ENCODE measurements at places on chromosomes 12 and 14.

DNA sequence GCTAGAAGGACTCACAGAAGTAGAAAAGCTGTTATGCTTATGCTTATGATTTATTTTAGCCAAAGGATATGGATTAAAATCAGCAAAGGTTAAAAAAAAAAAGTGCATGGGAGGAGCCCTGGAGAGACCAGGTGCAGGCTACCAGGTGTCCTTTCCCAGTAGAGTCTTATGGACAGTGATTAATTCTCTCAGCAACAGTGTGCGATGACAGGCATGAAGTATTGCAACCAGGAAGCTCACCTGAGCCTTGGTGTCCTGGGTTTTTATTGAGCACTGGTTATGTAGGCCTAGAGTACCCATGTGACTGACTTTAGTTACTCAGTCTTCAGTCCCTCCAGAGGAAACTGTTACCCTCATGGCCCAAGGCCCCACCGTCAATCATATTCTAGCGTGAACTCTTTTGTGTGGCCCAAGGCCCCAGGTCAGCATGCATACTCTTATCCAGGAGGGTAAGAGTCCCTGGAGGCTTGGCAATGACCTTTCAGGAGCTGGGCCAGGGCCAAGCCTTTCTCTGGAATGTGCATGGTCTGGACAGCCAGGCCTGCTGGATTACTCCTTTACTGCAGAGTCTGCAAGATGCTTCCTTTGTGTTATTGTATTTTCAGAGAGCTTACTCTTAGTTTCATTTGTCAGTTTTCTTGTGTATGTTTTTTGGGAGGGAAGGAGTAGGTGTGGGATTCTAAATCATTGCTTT, 69.6 kb upstream of the RD3L start:
- no peak for DNase-seq

DNA sequence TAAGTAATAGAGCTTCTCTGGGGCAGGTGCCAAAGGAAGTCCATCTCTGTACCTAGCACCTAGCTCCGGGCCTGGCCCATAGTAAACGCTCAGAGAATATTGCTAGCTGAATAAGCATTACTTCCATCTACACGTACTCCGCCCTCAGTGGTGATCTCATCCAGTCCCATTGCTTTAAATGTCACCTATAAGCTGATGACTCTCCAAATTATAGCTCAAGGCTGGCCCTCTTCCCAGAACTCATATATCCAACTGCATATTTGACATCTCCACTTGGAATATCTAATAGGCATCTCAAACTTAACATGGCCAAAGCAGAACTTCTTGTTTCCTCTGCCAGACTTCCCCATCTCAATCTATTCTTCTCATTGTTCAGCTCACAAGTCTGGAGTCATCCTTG, 6.9 kb upstream of the DYNLL1 start:
- DNase-seq: peak; percentile 92

DNA sequence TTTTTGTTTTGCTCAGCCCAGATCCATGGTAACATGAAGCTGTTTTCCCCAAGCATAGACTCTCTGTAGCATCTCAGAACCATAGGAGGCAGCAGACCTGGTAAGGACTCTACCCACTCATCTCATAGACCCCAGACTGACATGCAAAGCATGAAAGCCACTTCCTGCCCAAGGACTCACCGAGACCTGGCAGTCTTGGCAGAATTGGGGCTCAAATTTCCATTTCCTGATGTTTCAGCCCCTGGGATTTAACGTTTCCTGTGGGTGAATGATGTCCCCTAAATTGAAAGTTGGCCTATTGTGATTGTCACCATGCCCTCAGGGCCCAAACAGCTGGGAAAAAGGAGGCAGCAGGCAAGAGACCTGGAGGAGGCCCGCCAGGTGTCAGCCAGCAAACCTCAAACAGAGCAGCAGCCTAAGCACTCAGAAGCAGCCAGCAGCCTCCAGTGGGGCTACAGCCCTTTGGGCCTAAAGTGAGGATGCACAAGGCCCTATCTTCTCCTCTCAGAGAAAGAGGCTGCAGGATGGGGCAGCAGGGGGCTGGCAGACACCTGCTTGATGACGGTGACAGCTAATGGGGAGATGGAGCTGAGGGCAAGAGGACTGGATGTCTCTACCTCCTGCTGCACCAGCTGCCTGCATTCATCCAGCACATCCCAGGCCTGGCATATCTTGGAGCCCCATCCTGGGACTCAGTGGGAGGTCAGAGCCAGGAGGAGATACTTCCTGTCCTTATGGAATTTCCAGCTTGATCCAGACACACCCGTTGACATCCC, 8.5 kb downstream of the KRT85 start:
- DNase-seq: no peak

DNA sequence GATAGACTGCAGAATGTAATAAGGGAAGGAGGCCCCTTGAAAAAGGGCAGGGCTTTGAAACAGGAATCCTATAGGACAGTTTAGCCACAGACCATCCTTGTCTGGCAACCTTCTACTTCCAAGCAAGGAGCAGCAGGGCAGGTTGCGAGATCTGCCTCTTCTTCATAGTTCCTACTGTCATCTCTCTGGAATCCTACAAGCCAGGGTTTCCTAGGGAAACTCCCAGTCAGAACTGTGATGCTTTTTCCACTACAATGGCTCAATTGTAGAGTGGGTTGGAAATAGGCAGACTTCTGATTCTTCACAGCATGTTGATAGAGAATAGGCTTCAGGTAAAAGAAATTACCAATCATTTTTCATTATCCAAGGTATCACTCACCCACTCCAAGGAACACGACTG, 186.3 kb downstream of the DACT1 start:
- no peak for DNase-seq

GRCh38 chr14:36829547-36829946, 167.9 kb downstream of the PAX9 start:
- no peak for DNase-seq

DNA sequence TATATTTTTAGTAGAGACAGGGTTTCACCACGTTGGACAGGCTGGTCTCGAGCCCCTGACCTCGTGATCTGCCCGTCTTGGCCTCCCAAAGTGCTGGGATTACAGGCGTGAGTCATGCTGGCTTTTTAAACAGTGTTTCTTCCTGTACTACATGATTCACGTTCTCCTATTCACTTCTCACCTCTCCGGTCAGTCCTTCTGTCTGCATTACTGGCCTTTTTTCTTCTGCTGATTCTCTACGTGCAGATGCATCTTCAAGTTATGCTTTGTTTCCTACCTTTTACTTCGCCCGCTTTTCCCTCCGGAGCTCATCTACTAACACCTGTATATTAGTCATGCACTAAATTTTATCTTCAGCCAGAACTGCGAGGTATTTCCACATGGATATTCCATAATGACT, 296.2 kb upstream of the FLRT2 start:
- DNase-seq: no peak

DNA sequence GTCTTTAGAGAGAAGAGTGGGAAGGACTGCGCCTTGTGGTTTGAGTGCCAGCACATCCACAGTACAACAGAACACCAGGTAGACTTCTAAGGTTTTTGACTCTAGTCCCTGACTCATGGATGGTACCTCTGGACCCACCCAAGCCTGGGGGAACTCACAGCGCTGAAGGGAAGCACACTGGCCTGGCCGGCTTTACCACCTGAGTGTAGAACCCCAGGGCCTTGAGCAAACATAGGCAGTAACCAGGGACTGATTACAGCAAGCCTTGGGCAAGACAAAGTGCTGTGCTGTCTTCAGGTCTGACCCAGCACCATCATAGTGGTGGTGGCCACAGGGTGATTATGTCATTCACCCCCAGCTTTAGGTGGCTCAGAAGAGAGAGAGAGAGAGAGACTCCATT, 17.2 kb downstream of the EML5 start:
- DNase-seq: no peak

DNA sequence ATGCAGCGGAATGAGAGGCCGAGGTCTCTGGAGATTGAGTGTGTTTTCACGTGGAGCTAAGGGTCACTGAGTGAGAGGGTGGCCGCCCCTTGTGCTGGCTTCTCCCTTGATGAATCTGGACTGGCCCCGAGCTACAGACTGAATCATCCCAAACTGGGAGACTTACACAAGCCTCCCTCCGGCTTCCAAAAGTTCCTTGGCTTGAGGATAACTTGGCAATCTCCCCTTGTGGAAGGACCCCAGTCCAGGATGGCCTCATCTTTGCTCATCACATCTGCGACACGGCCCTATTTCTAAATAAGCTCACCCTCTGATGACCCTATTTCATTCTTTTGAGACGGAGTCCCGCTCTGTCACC, 41.5 kb upstream of the FBRSL1 start:
- DNase-seq: no peak

DNA sequence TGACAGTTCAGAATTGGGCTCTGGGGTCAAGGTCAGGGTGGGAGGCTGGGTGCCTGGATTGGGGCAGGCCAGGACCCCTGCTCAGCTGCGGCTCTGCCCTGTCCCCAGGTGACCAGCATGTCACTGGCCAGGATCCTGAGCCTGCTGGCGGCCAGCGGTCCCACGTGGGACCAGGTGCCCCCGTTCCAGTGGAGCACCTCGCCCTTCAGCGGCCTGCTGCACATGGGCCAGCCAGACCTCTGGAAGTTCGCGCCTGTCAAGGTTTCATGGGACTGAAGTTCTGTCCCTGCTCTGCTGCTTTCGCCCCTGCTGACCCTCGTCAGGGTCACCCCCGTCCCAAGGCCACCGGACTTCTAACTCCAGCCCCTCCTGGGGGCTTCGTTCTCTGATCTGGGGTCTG, 15.3 kb downstream of the SDS start:
- no peak for DNase-seq

GRCh38 chr12:59927032-59927431, 331.2 kb downstream of the SLC16A7 start:
- DNase-seq: no peak

DNA sequence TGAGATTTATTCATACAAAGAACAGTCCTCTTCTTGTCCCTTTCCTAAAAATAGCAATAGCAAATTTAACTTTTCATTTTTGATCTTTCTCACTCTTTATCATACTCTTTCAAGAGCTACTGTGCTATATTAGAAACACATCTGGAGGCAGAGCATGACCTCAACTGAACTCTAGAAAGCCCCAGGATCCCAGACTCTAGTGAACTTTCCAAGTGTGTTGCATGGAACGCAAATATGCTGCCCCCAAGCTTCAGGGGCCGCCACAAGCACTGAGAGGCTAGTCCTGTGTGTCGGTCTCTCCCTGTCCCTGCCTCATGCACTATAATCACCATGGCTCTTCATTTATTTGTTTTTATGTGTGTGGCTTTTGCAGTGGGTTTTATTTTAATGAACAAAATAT, 38.7 kb upstream of the ZNF641 start:
- DNase-seq: no peak

GRCh38 chr12:53313996-53314395, 7.4 kb downstream of the AAAS start:
- DNase-seq: no peak

DNA sequence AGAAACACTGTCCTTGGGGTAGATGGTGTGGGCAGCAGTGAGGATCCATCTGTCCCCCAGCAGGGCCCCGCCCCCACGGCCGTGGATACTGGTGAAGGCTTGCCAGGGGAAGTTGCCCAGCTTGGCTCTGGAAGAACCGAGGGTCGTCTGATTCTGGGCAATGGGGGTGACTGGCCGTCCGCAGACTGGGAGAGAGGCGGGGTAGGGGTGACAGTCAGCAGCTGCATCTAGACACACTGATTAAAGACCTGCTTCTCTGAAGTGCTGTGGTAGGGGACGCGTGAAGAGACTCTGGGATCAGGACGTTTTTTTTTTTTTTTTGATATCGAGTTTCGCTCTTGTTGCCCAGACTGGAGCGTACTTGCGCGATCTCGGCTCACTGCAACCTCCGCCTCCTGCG, 4.7 kb upstream of the C1R start:
- no peak for DNase-seq

DNA sequence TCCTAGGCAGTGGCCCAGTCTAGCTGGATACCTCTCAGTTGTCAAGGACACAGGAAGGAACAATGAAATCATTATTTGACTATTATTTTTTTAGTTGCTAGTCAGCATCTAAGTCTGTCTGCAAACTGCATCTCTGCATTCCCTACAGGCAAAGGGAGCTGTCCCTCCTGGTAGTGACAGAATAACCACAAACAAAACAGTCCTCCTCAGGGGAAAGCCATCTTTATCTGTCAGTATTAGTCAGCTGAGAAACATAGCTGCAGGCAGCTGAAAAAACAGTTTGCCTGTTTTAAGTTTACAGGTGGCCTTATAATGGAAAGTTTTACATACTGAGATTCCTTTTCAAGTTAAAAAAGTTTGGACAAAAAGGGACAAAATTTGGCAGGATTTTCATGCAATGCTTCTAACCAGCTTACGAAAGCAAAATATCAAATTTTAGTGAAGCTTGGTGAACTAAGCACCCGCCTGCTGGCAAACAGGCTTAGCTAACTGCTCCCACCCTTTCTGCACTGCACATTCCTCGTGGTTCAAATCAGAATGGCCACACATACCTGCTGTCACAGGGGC, 29.5 kb downstream of the SLC25A21 start:
- DNase-seq: no peak

DNA sequence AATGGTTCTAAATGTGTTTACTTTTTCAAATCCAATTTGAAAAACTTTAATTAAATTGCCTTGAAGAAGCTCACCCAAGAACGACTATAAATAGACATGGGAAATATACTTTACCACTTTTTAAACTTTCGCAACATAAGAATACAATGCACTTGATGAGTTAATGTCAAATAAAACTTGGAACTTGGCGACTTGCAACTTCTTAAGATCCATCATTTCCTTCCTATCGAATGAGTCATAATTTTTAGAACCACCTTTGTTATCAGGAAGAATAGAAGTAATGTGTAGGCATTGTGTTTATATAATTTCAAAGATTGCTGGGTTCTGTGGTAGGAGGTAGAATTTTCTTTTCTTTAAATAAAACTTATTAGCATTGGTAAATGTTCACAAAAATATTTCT, 1417.4 kb upstream of the FLRT2 start:
- no peak for DNase-seq

GRCh38 chr14:31939934-31940333, 137.2 kb upstream of the ARHGAP5 start:
- no peak for DNase-seq

DNA sequence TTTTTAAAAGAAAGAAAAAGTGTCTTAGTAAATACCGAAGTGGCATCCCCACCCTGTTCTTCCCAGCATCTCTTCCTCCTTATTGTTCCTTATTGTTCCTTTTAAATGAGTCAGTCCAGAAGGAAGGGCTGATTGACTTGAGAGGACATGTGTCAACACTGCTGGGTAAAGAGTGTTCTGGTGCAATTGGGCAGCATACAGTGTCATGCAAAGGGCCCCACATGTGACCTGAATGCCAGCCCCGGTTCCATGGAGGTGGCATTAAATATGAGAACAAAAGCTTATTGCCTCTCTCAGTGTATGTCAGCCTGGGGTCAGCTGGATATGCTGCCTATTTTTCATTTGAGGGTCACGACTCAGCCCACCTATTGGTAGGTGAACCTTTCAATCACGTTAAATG, 58.9 kb upstream of the RIC8B start:
- no peak for DNase-seq

GRCh38 chr14:32710231-32710671, 228.4 kb upstream of the NPAS3 start:
- no peak for DNase-seq

DNA sequence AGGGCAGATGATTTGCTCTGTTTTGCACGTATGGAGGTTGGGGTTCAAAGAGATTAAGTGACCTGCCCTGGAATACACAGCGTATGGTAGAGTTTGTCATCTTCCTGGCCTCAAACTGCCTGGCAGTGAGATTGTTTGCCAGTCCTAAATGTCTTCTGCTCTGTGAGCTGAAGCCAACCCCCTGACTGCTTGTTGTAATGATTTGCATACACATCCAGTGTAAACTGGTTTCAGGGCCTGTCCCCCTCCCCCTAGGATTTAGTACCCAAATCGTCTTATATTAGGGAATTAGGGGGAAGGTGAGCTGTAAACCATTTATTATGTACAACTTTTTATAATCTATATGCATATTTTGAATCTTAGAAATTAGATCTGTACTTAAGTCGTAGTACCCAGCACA, 38.4 kb downstream of the AKAP3 start:
- no peak for DNase-seq

- DNase-seq: no peak
Measured at GRCh38 chr12:113050795-113051194, 5.7 kb upstream of the DTX1 start.

Data from LNCaP clone FGC (cell line).